Activated T-helper 1 cell treated with anti-CD3 and anti-CD28 coated beads, Interleukin-12 subunit alpha, Interleukin-12 subunit beta, Interleukin-2, Interleukin-4 antibody, amounts not matched to agents 30 ng/mL and 10 ng/mL and 1 ng/mL, durations not matched to agents 14 hours and 24 hours and 36 hours (primary cell): ENCODE measurements at places on chromosomes 6 and 20. TPM values are rescaled to one million over a fixed set of nuclear protein-coding genes. Genes with fewer than 3 reads are reported as not detected.

Gene ACOT8
- 26.5 and 27.2 TPM in 2 replicates for total RNA-seq

DNA sequence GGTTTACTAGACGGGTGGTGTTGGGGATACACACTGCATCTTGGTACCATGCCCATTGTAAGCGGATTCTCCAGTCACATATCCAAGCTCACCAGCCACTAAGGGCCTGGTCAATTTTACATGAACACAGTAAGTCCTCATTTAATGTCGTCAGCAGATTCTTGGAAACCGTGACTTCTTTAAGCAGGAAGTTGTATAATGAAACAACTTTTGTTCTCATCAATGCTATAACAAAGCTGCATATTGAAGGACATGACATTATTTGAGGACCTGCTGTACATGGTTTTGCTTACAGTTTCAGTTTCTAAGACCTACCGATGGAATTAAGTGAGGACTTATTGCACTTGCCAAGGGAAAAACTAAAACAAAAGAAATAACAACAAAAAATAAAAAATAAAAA lies 295.6 kb downstream of the SYNE1 start:
- H3K36me3 ChIP-seq: no peaks in the 10 kb centered on the region
- H3K27ac ChIP-seq: no peak overlapping the region
- H3K4me1 ChIP-seq: peaks cover 6% of the 10 kb centered on the region
- H3K27me3 ChIP-seq: peaks cover 14% of the 10 kb centered on the region

Gene NOX3
- total RNA-seq: not detected in 2 replicates

DNA sequence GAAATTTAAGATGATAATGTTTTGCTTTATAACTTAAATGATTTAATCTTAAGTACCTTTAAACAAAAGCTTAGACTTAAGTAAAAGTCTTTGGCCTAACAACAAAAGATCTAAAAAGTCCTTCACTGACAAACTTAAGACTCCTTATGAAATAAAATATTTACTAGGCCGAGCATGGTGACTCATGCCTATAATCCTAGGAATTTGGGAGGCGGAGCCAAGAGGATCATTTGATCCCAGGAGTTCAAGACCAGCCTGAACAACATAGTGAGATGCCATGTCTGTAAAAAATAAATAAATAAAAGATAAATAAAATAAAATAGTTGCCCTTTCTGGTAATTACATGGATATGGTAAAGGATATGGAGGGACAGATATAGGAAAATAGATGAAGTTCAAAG lies 12.4 kb downstream of the KATNA1 start:
- no peaks in the 10 kb centered on the region for H3K27me3 ChIP-seq
- H3K36me3 ChIP-seq: peaks cover 18% of the 10 kb centered on the region
- no peak for DNase-seq
- H3K4me3 ChIP-seq: no peak overlapping the region

GRCh38 chr6:62465206-62465605 lies 179.2 kb upstream of the KHDRBS2 start:
- no peaks in the 10 kb centered on the region for H3K4me1 ChIP-seq
- no peaks in the 10 kb centered on the region for H3K36me3 ChIP-seq
- no peak overlapping the region for H3K27ac ChIP-seq
- no peak for DNase-seq
- no peaks in the 10 kb centered on the region for H3K27me3 ChIP-seq
- no peak overlapping the region for H3K4me3 ChIP-seq

DNA sequence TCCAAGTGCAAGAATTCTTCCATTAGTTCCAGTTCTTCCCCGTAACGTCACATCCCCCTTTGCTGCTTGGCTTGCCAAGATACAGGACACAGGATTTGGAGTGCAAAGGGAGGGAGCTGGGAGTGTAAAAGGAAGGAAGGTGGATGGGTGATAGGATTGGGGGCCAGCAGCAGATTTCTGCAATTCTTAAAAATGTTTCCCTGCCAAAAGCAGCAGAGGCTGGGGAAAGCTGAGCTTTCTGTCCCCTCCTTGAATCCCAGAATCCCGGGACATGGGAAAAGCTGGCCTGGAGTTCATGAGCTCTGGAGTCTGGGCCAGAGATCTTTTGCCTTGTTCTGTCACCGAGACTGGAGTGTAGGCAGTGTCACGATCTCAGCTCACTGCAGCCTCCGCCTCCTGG lies 60.0 kb upstream of the EPB41L1 start:
- H3K4me3 ChIP-seq: no peak overlapping the region
- H3K27me3 ChIP-seq: peaks cover 47% of the 10 kb centered on the region
- H3K27ac ChIP-seq: no peak overlapping the region
- H3K4me1 ChIP-seq: peaks cover 12% of the 10 kb centered on the region

GRCh38 chr6:95581073-95581472 lies 3.7 kb downstream of the MANEA start:
- H3K4me3 ChIP-seq: no peak overlapping the region
- DNase-seq: no peak
- peaks cover 21% of the 10 kb centered on the region for H3K36me3 ChIP-seq
- no peak overlapping the region for H3K27ac ChIP-seq

Gene IL17F
- 0.27 TPM in 1 of 2 replicates, not detected in the other for total RNA-seq

Gene TMEM30A
- total RNA-seq: 66.6 and 67.2 TPM in 2 replicates

Gene ATP9A
- total RNA-seq: 19.6 and 20.6 TPM in 2 replicates

GRCh38 chr6:155351273-155352129 lies 37.2 kb upstream of the TFB1M start:
- H3K27me3 ChIP-seq: peaks cover 2% of the 10 kb centered on the region
- peaks cover 8% of the 10 kb centered on the region for H3K4me1 ChIP-seq
- H3K4me3 ChIP-seq: no peak overlapping the region
- H3K36me3 ChIP-seq: peaks cover 6% of the 10 kb centered on the region
